Bronchial epithelial cell (primary cell): ENCODE measurements at places on chromosomes 3 and 15.

- peak; percentile 28 for DNase-seq
Observed at GRCh38 chr3:190088890-190089289, 31.8 kb downstream of the P3H2 start.

DNA sequence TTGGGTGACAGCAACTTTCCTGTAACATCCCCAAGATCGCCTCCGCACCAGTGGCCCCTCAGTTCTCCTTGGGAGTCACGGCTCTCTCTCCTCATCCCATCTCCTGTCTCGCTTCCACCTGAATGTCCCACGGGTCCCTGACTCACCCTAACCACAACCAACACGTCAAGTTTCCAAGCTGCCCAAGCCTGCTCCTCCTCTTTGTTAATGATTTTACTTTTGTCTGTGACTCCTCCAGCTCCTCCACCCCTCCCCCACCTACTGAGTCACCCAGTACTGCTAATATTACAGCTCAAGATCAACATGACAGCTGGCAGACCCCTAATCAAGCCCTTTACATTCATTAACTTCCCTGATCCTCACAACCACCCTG is 39.3 kb downstream of the BDH1 start:
- DNase-seq, result peak; percentile 99

DNA sequence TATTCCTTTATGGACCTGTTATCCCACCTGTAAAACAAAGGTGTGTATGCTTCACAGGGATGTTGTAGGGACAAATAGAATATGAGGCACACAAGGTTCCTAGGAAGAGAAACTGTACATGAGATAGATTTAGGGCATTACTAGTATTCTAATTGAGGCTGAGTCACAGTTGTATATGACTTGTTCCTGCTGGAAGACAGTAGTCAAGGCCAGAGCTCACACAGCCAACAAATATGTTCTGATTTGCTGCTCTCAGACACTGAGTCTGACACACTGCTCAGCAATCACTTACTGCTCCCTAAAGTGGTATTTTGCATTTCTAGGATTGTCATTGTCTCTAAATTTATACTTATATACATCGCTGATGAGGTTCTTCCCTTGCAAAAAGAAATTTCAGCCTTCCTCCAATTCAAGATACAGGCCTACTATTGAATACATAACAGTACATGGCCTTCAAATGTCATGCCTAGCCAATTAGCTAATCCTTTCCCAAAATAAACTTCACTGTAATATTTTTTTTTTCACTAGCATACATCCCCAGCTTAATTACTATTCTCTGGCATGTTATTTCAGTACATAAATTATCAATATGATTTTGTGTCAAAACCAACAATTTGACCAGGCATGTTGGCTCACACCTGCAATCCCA is 69.8 kb downstream of the TIGIT start:
- peak; percentile 69 for DNase-seq

- peak; percentile 64 for DNase-seq
Observed at GRCh38 chr3:149603126-149604074, 54.4 kb downstream of the WWTR1 start.

- DNase-seq, result no peak
Observed at GRCh38 chr3:140756240-140757016, 78.6 kb downstream of the TRIM42 start.

DNA sequence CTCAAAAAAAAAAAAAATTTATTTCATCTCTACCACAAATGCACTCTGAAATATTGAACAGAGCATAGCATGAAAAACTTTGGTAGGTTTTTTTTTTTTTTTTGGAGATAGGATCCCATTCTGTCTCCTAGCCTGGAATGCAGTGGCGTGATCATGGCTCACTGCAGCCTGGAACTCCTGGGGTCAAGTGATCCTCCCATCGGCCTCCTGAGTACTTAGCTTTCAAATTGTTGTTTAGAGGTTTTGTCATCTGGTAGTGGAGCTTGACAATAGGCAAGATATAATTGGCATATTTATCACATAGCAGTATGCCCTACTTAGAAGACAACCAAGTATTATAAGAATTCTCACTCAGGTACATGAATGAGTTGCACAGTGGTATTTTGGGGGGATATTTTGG is 234.2 kb upstream of the ST8SIA2 start:
- DNase-seq, result no peak

- peak; percentile 35 for DNase-seq
Observed at GRCh38 chr3:129399895-129400357, 28.5 kb downstream of the EFCAB12 start.

GRCh38 chr3:177893331-177893730 is 642.9 kb upstream of the KCNMB2 start:
- no peak for DNase-seq

GRCh38 chr15:74758736-74759135 is 10.1 kb downstream of the CYP1A2 start:
- no peak for DNase-seq

DNA sequence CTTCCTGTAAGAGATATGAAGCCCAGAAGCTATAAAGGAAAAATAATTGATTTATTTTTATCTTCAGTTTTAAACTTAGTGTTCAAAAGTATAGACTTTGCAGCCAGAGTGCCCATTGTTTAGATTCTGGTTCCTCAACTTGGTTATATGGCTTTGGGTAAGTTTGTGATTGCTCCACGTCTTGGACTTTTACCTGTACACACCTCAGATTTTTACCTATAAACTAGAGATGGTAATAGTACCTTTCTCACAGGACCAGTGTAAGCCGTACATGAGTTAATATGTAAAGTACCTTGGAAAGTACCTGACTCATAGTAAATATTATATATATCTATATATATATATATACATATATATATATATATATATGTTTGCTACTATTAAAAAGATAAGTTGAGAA is 283.8 kb downstream of the RAP2B start:
- DNase-seq, result no peak

DNA sequence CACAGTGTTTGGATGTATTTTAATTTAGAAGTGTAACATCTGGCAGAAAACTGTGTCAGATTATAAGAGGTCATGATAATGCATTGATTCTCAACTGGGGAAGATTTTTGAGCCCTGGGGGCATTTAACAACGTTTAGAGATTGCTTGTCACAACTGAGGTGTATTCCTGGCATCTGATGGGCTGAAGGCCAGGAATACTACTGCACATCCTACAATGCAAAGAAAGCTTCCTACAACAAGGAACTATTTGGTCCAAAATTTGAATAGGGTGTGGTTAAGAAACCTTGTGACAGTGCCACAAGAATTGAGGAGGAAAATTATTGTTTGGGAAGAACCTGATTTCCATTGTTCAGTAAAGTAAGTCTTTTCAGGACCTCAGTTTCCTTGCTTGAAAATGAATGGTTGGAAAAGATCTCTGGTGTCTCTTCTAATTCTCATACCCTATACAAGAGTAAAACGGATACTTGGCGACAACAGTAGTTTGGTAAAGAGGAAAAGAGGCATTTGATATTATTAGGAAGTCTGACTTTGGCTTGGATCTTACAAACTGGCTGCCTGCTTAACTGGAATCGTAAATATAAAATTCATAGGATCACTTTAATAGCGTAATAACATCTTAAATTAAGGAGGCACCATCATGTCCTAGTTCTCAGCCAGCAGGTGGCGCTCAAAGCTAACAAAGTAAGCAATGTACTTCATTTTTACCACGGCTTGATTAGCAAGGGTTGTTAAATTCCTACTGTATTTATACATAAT is 4.3 kb downstream of the DAZL start:
- peak; percentile 71 for DNase-seq

GRCh38 chr15:37130356-37130755 is 30.0 kb upstream of the MEIS2 start:
- no peak for DNase-seq

DNA sequence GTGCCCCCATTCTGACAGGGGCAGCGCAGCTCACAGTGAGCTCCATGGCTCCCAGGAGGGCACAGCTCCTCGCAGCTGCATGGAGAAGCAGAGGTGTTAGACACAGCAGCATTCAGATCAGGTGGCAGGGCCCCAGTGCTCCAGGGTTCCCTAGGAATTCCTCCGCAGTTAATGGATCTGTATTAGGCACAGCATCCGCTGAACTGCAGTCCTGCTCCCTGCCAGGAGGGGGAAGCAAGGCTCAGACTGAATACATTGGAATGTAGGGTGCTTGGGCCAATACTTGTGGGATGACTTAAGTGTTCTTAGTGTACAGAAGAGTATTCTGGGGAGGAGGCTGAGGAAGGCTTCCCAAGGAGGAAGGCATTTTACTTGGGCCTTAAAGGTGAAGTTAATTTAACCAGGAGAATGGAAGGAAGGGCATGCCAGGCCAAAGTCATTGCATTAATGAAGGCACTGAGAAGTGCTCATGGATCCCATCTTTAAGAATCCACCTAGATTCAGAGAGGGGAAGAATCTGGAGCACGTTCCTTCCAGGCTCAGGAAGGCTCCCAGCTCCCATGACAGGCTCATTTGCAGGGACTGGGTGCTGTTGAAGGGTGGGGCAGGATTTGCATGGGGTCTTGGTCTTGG is 111.6 kb downstream of the RAB11A start:
- peak; percentile 81 for DNase-seq

DNA sequence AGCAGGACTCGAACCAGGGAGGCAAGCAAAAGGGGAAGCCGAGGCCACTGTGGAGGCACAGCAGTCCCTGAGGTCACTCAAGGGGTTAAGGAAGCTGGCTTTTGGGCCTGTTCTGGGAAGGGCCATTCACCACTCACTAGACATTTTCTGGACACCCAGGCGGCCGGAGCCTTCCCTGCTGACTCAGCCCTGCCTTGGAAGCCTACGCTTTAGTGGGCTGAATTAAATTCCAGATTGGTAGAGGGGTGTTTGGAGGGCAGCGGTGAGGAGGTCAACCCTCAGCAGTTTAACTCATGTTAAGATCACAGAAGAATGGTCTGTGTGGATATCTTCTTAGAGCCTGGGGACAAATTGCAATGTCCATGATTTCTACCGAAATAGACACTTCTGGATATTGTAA is 152.8 kb downstream of the GABRG3 start:
- no peak for DNase-seq

DNA sequence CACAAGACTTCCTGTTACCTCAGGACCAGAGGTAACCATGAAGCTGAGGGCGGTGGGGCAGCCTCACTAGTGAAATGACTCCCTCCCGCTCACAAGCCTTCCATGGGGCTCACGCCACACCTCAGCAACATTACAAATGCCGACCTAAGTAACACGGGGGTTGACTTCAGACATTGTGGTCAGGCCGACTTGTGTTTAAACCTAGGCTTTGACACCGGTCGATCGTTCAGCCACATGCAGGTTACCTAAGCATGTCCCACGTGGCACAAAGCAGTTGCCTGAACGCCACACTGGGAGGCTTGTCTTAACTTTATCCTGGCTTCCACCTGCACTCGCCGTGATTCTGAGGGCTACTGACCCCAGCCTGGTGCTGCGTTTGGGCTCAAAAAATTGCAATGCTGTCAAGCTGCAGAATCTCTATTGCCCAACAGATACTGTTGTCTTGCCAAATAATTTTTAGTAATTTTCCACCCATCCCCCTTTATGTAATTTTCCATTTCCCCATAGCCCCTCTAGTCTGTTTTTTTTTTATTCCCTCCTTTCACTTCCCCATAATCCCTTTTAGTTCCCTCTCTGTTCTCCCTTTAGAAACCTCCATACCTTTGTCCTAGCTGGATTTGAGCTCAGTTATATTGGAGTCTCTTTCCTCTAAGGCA is 158.6 kb upstream of the RGMA start:
- DNase-seq, result no peak
